Muscle of arm (tissue), 14 donors: ENCODE measurements at places on chromosomes 4 and X. TPM values are rescaled to one million over a fixed set of nuclear protein-coding genes. Genes with fewer than 3 reads are reported as not detected.

The PAGE2B gene
- polyA plus RNA-seq: 0.52 TPM

The AKAP4 gene
- polyA plus RNA-seq: 0.64 TPM

The PROM1 gene
- polyA plus RNA-seq: 61.6 TPM

The ESX1 gene
- not detected for polyA plus RNA-seq

DNA sequence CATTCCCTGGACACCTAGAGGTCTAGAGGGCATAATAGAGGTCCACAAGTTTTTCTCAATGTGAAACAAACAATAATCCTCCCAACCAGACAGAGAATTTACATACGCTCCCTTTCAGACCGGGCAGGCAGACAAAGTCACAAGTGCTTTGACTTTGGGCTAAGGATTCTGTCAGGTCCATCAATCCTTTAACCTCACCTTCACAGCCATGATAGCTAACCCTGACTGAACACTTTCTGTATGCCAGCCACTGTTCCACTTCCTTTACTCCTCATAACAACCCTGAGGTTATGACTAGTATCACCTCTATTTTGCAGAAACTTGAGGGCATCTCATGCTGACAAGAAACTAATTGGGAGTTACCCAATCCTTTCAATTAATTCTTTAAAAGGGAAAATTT lies 118.8 kb upstream of the AFF2 start:
- DNase-seq: no peak

DNA sequence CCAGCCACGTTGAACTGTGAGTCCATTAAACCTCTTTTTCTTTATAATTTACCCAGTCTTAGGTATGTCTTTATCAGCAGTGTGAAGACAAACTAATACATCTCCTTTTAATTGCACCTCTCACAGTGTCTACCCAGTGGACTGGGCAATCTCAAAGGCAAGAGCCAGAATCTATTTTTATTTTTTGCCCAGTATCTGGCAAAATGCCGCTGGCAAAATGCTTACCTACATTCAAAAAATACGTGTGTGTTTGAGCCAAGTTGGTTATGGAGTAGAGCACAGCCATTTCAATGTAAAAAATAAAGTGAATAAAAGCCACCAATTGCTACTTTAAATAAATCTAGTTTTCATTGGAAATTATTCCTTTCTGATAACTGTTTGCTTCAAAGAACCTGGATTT lies 199.9 kb downstream of the GC start:
- no peak for DNase-seq

DNA sequence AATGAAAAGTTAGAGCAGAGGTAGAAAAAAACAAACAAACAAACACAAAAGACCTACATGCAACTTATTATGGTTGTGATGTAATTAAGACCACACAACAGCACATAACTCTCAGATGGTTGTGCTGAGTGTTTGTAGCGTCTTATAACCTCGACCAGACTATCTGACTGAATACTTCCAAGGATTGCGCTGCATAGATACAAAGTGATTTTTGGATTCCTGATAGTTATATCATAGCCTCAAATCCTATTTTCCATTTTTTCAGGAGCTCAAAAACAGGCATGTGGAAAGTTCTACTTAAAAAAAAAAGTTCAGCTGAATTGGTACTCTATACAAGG lies 236.1 kb downstream of the SPRY1 start:
- no peak for DNase-seq

DNA sequence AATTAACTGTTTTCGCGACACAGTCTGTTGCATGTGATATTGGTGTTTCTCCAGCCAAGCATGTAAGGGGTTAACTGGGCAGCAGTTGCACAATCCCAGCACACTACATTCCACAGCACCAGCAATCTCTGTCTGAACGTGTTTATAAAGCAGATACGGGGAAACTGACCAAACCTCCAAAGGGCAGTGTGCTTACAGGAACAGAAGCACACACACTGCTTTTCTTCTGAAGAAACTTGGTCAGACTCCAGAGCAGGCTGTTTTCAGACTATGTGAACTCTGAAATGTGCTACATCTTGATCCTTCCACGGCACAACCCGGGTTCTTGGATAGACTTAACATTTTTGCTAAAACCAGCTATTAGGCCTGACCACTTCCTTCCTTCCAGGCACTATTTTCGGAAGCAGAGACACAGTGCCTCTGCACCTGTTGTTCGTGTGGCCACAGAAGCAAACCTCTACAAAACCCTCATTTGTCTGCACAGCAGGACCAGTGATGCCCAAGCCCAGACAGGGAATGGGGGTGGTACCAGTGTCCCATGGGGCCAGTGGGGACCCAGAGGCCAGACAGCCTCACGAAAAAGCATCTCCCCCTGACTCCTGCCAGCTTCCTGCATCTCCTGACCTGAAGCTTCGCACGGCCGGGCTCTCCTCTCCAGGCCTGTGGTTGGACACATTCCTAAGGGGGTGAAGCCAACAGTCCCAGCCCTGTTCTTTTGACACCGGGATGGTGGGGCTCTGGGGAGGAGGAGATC lies 90.1 kb downstream of the IRF2 start:
- DNase-seq: no peak

GRCh38 chrX:118350221-118350620 lies 4.3 kb downstream of the WDR44 start:
- no peak for DNase-seq

GRCh38 chrX:152137771-152138387 lies 498 bp downstream of the MAGEA10 start:
- DNase-seq: no peak

DNA sequence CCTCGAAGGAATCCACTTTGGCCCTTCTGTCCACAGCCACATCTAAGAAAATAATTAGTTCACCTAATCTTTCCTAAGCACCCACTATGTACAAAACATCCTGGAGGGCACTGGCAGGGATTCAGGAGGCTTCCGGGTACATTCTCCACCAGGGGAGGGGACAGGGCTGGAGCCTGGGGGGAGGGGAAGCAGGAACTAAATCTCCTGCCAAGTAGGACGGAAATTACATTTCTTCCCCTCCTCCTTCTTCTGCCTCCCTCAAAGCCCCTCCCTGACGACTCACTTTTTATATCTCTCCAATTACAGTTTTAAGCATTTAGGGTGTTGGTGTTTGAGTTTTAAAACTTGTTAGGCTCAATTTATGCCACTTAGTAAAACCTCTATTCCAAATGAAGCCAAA lies 203.1 kb downstream of the BCOR start:
- no peak for DNase-seq

GRCh38 chrX:150903110-150903508 lies 4.6 kb upstream of the CD99L2 start:
- no peak for DNase-seq

DNA sequence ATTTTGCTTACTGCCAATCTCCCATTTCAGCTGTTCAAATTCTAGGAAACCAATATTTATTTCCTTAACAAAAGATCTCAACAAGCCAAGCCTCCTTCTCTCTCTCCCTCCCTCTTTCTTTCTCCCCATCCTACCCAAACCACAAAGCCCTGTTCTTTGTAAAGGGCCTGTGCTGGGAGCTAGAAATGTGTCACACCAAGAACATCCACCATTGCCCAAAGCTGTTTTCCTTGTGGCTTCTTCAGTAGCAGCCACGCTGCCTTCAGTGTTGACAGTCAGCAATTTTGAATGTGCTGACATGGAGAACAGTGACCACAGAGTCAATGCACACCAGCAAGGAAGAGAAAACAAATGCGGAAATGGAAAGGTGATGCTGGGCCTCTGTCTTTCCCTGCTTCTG lies 203.0 kb downstream of the MAML3 start:
- no peak for DNase-seq

GRCh38 chr4:144204431-144204830 lies 63.9 kb upstream of the GYPA start:
- DNase-seq: no peak

DNA sequence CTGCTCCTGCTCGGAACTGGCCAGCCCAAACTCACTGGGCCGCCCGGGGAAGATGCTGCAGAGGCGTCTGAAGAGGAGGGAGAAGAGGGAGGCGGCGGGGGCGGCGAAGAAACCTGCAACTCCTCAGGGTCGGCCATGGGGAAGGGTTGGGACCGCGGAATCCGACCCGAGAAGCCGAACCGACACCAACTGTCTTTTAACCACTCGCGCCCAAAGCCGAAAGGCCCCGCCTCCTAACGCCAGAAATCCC lies at the start of gene C4orf46:
Gene C4orf46 (minus strand): TSS at position 223 of the 250 bp plus-strand sequence. CDS start 86 bp downstream, at position 137.
- no peak for DNase-seq
